ENCODE measurements at places on chromosomes 2 and 18.

GRCh38 chr2:151904807-151905206, 76.6 kb upstream of the ARL5A start:
- no peak for DNase-seq

GRCh38 chr18:78737006-78737915, 242.4 kb upstream of the SALL3 start:
- no peak for DNase-seq

- DNase-seq: no peak
These were observed 149.6 kb downstream of the TMEM18 start for GRCh38 chr2:527581-527980.

DNA sequence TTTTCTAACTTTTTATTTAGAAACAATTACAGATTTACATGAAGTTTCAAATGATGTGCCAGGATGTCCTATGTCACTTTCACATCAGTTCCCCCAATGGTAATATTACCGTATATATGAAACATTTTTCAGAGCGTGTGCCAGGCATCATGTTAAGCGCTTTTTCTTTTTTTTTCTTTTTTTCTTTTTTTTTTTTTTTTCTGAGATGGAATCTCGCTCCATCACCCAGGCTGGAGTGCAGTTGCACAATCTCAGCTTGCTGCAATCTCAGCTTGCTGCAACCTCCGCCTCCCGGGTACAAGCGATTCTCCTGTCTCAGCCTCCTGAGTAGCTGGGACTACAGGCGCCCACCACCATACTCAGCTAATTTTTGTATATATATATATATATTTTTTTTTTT, 5.6 kb upstream of the PPP4R1 start:
- DNase-seq: no peak

GRCh38 chr2:124530203-124530602, 505.1 kb downstream of the CNTNAP5 start:
- no peak for DNase-seq

DNA sequence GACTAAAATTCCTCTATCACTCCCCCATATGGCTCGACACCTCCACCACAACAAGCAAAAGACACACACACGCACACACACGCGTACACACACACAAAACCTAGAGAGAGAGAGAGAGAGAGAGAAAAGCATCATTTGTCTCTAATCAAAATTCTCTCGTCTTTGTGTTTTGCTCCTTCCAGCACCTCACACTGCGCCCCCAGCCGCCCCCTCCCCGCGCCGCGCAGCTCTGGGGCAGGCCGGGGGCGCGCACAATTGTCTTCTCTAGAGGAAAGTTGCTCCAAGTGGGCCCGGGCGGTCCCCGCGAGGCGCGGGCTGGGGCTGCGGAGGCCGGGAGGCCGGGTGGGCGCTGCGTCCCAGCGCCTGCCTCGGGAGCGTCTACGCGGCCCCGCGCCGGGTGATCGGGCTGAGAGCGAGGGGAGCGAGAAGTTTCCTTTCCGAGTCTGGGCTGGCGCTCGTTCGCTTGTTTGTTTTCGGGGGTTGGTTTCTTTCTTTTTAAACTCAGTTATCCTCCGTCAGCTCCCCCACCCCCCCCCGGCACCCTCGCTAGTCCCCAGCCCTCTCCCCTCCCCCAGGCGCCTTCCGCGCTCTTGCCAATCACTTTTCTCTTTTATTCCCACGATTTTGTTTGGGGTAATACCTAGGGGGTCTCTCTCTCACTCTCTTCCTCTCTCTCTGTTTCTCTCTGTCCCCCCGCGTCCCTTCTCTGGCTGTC, 4.1 kb downstream of the ZEB2 start:
- DNase-seq: no peak

All from stimulated activated CD8-positive, alpha-beta memory T cell treated with anti-CD3 and anti-CD28 coated beads, Interleukin-7, amount 100 ng/mL, for 24 hours (primary cell).